ENCODE measurements at places on chromosomes 12 and 14. TPM values are rescaled to one million over a fixed set of nuclear protein-coding genes. Genes with fewer than 3 reads are reported as not detected.

GRCh38 chr12:132584429-132584828 is 26.0 kb downstream of the LRCOL1 start:
- no peak for DNase-seq

The REM2 gene
- 1.0 TPM for total RNA-seq

- no peak for DNase-seq
These were observed 23.1 kb upstream of the SNAPC1 start for GRCh38 chr14:61739133-61739532.

DNA sequence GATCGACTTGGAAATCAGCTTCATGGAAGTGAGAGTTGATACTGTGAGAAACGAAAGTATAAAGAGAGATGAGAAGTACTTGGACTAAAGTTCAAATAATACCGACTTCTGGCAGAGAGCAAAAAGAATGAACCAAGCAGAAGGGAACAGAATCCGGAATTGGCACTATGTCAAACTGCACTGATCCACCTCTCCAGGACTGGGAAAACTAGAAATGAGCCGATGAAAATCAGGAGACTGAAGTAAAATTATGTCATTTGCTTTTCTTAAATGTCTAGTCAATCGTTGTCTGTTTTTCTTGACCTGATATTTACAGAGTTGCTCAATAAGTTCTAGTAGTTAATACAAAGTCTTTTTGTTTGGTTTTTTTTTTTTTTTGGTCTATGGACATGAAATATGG is 163.0 kb upstream of the FOXG1 start:
- no peak for DNase-seq

The RTN1 gene
- total RNA-seq, result not detected

- no peak for DNase-seq
These were observed 28.2 kb downstream of the GTF2A1 start for GRCh38 chr14:81192594-81192993.

GRCh38 chr12:122471324-122472226 is 29.2 kb downstream of the ZCCHC8 start:
- peak; percentile 47 for DNase-seq

DNA sequence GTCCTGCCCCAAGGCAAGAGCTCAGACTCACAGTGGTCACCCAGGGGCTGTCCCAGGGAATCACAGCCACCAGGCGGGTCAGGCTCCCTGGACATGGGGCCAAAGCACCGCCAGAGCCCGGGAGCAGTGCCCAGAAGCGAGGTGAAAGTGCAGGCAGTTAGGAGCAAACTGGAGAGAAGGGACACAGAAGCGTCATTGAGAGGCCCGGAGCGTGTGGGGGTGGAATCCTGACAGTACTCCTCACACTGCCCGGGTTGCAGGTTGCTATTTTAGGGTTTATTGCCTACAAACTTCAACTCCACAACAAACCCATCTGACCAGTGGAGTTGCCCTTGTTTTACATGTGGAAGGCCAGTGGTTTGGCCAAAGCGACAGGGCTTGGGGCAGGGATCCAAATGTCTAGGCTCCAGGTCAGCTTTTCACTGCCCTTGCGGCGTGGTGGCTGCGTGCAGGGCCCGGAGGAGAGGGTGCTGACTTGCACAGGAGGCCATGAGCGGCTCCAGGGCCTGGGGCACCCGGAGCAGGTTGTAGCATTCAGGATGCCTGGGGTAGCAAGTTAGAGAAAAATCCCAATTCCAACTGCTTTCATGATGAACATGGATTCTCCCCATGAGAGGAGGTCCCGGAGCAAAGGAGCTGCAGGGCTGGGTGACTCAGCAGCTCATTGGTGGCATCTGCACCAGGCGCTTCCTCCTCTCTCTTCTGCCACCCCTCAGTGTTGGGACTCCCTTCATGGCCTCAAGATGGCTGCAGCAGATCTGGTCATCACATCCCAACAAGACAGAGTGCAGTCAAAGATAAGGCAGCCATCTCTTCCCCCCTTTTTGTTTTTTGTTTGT is 112.3 kb upstream of the NCOR2 start:
- no peak for DNase-seq

The ADAMTS20 gene
- not detected for total RNA-seq

DNA sequence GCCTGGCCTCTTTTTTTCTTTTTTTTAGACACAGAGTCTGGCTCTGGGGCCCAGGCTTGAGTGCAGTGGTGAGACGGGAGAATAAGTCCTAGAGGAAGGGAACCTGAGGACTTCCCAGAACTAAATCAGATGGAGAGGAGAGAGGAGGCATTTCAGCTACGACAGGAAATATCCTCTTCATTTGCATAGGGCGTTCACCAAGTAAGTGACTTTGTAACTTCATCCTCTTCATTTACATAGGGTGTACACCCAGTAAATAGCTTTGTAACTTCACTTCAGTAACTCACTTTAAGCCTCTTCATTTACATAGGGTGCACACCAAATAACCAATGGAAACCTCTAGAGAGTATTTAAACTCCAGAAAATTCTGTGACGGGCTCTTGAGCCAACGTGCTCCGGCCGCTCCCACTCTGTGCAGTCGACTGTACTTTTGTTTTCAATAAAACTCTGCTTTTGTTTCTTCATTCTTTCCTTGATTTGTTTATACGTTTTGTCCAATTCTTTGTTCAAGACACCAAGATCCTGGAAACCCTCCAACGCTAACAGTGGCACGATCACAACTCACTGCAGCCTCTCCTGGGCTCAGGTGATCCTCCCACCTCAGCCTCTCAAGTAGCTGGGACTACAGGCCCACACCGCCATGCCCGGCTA is 21.4 kb upstream of the ANKRD9 start:
- DNase-seq, result no peak

The PTPN6 gene
- total RNA-seq, result 42.4 TPM

Data from Calu3 (cell line).